ENCODE measurements at places on chromosomes 12 and 14.

- H3K4me3 ChIP-seq, result no peak overlapping the region
- DNase-seq, result peak; percentile 90
- H3K36me3 ChIP-seq, result peaks cover 21% of the 10 kb centered on the region
- H3K4me1 ChIP-seq, result peaks cover 5% of the 10 kb centered on the region
- no peak overlapping the region for H3K27ac ChIP-seq
- peaks cover 9% of the 10 kb centered on the region for H3K27me3 ChIP-seq
Observed at GRCh38 chr12:132153501-132154340, 9.5 kb downstream of the NOC4L start.

DNA sequence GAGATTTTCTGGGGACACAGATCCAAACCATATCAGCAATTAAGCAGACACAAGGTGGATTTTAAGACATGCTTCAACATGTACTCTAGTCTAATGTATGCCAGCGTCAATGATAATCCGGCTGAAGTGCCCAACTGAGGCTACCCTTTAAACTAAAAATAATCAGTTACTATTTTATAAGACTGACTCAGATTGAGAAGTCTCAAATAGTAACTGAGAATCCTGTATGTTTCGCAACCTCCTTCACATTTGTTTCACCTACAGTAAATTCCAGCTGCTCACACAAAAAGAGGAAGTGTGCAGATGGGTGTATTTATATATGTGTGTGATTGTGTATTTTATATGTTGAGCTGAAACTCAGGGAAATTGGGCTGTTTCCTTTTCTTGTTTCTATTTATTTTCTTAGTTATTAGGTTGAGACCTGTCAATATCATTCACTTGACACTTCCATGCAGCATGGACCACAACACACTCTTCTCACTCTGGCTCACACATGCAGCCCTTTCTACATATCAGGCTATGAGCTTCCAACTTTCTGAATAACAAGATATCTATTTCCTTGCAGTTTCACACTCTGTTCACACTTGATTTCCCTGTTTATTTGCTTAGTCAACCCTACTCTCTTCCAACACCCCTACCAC lies 1224.9 kb upstream of the TMEM132C start:
- DNase-seq, result no peak
- no peak overlapping the region for H3K27ac ChIP-seq
- no peaks in the 10 kb centered on the region for H3K36me3 ChIP-seq
- H3K27me3 ChIP-seq, result no peaks in the 10 kb centered on the region
- H3K4me3 ChIP-seq, result no peak overlapping the region

- no peaks in the 10 kb centered on the region for H3K27me3 ChIP-seq
- H3K4me1 ChIP-seq, result no peaks in the 10 kb centered on the region
- DNase-seq, result no peak
Observed at GRCh38 chr12:11749943-11750690, 100.6 kb downstream of the ETV6 start.

- DNase-seq, result peak; percentile 31
- H3K27ac ChIP-seq, result no peak overlapping the region
- H3K27me3 ChIP-seq, result peaks cover 34% of the 10 kb centered on the region
- no peaks in the 10 kb centered on the region for H3K36me3 ChIP-seq
Observed at GRCh38 chr14:20652996-20653975, 11.8 kb upstream of the OR6S1 start.

DNA sequence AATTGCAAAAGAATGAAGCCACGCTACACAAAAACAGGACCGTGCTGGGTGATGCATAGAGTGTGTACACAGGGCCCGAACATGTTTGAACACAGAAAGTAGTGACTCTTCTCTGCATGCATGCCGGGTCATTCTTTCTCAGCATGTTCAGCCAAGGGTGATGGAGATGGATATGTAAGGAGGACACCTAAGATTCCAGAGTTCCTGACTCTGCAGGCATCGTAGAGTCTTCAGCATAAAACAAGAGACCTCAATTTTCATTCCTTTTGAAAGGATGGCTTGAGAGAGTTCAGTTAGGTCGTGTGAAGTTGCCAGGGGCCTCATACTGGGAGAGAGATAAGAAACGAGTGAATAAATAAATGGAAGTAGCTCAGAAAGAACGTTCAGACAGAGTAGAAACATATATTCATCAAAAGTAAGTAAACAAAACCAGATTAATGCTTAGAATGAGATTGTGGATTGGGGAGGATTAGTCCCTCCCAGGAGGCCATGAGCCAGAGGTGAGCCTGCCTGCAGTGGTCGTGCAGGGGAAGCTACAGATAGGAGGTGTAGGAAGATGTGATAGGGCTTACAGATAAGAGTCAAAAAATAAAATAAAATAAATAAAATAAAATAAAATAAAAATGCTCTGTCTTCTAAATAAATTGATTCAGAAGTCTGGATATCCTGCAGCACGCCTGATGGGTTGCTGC lies 27.6 kb upstream of the SEL1L start:
- H3K27me3 ChIP-seq, result no peaks in the 10 kb centered on the region
- H3K4me1 ChIP-seq, result no peaks in the 10 kb centered on the region
- no peak for DNase-seq
- H3K4me3 ChIP-seq, result no peak overlapping the region
- no peak overlapping the region for H3K27ac ChIP-seq

- no peak overlapping the region for H3K27ac ChIP-seq
- H3K4me3 ChIP-seq, result no peak overlapping the region
- no peaks in the 10 kb centered on the region for H3K27me3 ChIP-seq
- DNase-seq, result no peak
- no peaks in the 10 kb centered on the region for H3K4me1 ChIP-seq
Observed at GRCh38 chr12:22234561-22234960, 99.9 kb downstream of the ST8SIA1 start.

- no peaks in the 10 kb centered on the region for H3K27me3 ChIP-seq
- no peak overlapping the region for H3K27ac ChIP-seq
- no peaks in the 10 kb centered on the region for H3K36me3 ChIP-seq
- DNase-seq, result no peak
- H3K4me3 ChIP-seq, result no peak overlapping the region
Observed at GRCh38 chr14:58816416-58817115, 178.8 kb downstream of the DACT1 start.

DNA sequence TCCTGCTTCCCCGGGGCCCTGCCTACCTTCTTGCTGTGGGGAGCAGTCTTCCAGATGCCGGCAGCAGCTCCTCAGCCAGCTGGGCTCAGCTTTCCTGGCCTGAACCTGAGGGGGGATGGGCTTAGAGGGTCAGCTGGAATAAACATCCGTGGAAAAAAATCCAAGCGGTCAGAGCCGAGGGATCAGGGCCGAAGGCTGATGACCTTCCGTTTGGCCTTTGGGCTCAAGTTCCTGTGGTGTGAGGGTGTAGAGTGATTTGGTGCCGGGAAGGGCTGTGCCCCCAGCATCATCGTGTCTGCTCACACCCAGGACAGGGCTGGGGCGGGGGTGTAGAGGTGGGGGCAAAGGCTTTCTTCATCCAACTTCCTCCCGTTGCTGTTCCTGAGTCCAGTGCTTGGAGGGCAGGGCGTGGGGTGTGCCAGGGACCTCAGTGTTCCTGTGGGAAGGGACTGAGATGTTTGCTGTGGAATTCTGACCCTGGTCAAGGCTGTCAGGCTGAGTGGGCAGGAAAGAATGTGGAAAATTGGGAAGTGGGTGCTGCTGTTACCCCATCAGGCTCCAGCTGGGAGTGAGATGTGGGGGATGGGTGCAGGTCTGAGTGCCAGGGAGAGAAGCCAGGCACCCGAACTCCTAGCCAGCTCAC lies 2.6 kb downstream of the SMIM41 start:
- H3K27ac ChIP-seq, result peak overlapping the region; percentile 56
- H3K4me3 ChIP-seq, result no peak overlapping the region
- peaks cover 9% of the 10 kb centered on the region for H3K36me3 ChIP-seq
- peak; percentile 83 for DNase-seq
- H3K4me1 ChIP-seq, result peaks cover 7% of the 10 kb centered on the region

DNA sequence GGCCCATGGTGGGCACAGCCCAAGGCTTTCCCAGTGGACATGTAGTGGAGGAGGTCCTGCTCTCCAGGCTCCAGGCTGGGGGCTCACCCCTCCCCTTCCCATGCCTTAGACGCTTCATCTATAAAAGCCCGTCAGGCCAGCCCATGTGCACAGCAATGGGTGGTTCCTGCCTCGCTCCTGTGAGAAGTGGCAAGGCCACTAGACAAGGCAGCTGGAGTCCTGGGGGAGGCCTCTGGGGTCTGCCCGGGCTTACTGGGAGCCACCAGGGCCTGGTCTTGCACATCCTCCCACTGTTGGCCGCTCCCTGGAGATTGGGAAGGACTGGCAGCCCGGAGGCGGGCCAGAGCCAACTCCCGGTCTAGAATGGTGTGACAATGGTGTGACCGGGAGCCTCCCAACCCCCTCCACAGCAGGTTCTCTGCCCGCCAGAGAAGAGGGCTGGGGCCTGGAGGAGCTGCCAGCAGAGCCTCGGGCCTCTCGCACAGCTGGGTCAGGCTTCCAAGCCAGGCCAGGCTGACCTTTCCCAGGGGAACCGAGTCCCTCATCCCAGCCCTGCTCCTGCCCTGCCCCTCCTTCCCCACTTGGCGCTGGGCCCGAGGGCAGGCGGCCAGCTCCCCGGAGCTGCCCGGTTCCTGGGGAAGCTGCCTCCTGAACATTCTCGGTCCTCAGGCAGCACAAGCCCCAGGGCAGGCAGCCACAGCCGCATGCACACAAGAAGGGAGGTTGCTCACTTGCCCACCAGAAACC lies 97.9 kb downstream of the RFLNA start:
- H3K27ac ChIP-seq, result peak overlapping the region; percentile 92
- peaks cover 4% of the 10 kb centered on the region for H3K36me3 ChIP-seq
- DNase-seq, result peak; percentile 73
- no peaks in the 10 kb centered on the region for H3K27me3 ChIP-seq

GRCh38 chr14:101521978-101522377 lies 39.3 kb upstream of the DIO3 start:
- H3K27ac ChIP-seq, result no peak overlapping the region
- H3K27me3 ChIP-seq, result no peaks in the 10 kb centered on the region
- no peaks in the 10 kb centered on the region for H3K36me3 ChIP-seq

GRCh38 chr14:26204728-26205479 lies 392.9 kb downstream of the NOVA1 start:
- no peaks in the 10 kb centered on the region for H3K36me3 ChIP-seq
- H3K27ac ChIP-seq, result peak overlapping the region; percentile 14
- H3K4me1 ChIP-seq, result no peaks in the 10 kb centered on the region
- DNase-seq, result peak; percentile 78

DNA sequence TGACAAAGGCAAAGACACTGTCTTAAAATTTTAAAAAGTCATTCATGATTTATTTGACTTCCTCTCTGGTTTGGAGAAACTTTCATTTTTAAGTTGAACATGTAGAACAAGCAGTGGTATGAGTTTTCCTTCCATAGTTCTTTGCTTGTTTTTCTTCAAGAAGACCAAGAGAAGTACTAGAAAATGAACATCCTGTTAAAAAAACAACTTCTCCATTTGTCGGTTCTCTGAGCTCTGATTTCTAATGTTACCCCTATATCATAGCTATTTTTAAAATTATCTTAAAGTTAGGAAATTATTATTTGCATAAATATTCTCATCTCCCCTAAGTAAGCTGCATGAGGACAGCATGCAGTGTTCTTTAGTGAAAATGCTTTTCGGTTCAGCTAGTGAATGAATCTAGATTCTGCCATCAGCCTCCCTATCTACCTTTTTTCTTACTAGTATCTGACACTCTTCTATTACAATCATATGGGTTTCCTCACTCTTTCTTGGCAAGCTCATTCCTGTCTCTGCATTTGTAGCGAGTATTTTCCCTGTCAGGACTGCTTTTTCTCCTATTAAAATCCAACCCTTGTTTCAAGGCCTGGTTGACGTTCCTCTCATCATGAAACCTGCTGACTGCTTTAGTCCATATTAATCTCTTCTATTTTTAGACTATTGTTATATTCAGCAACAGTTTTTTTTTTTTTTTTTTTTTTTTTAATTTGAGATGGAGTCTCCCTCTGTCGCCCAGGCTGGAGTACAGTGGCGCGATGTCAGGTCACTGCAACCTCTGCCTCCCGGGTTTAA lies 15.8 kb downstream of the DIP2B start:
- H3K36me3 ChIP-seq, result no peaks in the 10 kb centered on the region
- no peak overlapping the region for H3K4me3 ChIP-seq
- no peak for DNase-seq

- no peaks in the 10 kb centered on the region for H3K4me1 ChIP-seq
- no peaks in the 10 kb centered on the region for H3K36me3 ChIP-seq
- no peak overlapping the region for H3K4me3 ChIP-seq
- no peak overlapping the region for H3K27ac ChIP-seq
Observed at GRCh38 chr12:50060120-50060468, 2.7 kb downstream of the ASIC1 start.

GRCh38 chr14:73591690-73592449 lies at the start of gene ACOT4:
Gene ACOT4 (plus strand): TSS chr14:73591873. CDS start chr14:73591960, 87 bp downstream.
- peak; percentile 56 for DNase-seq
- peak within 1 kb of the TSS; percentile 77 for H3K4me3 ChIP-seq
- no peaks in the 10 kb centered on the region for H3K4me1 ChIP-seq
- H3K27me3 ChIP-seq, result no peaks in the 10 kb centered on the region

GRCh38 chr12:128815779-128816642 lies 7.7 kb downstream of the SLC15A4 start:
- no peak overlapping the region for H3K4me3 ChIP-seq
- peaks cover 11% of the 10 kb centered on the region for H3K36me3 ChIP-seq
- H3K4me1 ChIP-seq, result peaks cover 9% of the 10 kb centered on the region
- no peak for DNase-seq
- H3K27me3 ChIP-seq, result no peaks in the 10 kb centered on the region
- H3K27ac ChIP-seq, result no peak overlapping the region

DNA sequence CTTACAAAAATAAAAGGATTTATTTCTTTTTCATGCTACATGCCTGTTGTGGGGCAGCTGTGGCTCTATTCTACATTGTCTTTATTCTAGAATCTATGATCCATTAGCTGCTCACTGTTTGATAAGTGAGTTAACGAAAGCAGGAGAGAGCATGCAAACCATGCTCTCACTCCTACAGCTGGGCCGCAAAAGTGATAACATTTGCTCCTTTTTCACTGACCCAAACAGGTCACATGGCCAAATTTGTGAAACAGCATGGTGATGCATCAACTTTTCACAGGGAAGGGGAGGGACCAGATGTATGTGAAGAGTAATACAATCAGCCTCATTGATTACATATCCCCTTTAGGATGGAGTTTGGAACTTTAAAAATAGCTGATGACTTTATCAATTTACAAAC lies 456.9 kb upstream of the SYT1 start:
- H3K4me1 ChIP-seq, result no peaks in the 10 kb centered on the region
- DNase-seq, result no peak
- no peak overlapping the region for H3K4me3 ChIP-seq
- H3K27ac ChIP-seq, result no peak overlapping the region

DNA sequence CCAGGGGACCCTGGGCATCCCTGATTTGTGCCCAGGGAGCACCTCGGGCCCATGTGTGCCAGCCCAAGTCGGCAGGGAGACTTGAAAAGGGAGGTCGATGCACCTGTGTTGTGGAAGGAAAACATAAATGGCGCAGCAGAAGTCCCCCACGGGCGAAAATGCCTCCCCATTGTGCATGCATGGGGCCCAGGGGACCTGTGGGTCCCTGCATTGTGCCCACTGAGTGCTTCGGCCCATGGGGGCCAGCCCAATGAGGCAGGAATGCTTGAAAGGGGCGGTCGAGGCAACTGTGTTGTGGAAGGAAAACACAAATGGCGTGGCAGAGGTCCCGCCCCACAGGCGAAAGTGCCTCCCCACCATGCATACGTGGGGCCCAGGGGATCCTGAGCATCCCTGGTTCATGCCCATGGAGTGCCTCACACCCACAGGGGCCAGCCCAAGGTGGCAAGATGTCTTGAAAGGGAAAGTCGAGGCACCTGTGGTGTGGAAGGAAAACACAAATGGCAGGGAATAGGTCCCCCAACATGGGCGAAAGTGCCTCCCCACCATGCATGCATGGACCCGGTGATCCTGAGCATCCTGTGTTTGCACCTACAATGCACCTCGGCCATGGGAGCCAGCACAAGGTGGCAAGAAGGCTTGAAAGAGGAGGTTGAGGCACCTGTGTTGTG lies 368.0 kb downstream of the ALG10 start:
- H3K4me3 ChIP-seq, result no peak overlapping the region
- no peak for DNase-seq
- H3K4me1 ChIP-seq, result no peaks in the 10 kb centered on the region
- H3K36me3 ChIP-seq, result no peaks in the 10 kb centered on the region
- H3K27ac ChIP-seq, result no peak overlapping the region

All from kidney (tissue), 22 donors.